Fibroblast of the conjunctiva (primary cell): ENCODE measurements at places on chromosomes 2 and 18.

DNA sequence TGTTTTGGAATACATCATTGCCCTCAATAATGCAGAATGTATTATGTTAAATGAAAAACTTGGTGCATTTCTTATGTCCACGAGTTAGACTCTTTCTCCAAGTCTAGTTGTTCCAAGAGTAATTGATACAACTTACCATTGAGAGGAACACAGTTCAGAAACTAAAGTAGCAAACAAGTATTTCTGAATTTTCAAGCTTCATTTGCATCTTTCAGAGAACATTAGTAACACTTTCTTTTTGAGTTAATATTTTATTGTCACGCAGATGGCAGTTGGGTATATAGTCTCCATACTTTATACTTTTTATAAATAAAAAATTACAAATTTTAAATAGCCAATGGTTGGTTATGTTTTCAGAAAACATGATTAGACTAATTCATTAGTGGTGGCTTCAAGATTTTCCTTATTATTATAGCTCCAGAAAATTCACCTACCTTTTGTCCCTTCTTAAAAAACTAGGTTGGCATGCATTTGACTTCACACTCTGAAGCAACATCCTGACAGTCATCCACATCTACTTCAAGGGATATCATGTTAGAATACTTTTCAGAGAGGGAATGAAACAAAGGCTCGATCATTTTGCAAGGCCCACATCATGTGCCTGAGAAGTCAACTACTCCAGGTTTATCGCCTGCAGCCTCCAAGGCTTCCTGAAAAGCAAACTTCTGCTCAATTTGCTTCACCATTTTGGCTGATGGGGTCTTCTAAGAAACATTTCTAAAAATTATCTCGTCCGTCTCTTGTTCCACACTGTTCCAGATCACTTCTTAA, 29.9 kb downstream of the LYPD6B start:
- no peak for DNase-seq

GRCh38 chr2:200408428-200409316, 101.2 kb downstream of the KCTD18 start:
- no peak for DNase-seq

- no peak for DNase-seq
Observed at GRCh38 chr2:170711774-170712652, 3.1 kb upstream of the SP5 start.

DNA sequence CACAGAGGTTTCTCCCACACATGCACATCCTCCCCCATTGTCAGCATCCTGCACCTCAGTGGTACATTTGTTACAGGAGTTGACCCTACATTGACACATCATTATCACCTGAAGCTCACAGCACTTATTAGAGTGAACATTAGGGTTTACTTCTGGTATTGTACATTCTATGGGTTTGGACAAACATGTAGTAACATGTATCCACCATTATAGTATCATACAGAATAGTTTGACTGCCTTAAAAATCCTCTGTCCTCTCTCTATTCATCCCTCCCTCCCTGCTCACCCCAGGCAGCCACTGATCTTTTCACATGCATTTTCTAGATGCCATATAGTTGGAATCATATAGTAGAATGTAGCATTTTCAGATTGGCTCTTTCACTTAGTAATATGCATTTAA, 53.5 kb downstream of the NXPH2 start:
- no peak for DNase-seq

DNA sequence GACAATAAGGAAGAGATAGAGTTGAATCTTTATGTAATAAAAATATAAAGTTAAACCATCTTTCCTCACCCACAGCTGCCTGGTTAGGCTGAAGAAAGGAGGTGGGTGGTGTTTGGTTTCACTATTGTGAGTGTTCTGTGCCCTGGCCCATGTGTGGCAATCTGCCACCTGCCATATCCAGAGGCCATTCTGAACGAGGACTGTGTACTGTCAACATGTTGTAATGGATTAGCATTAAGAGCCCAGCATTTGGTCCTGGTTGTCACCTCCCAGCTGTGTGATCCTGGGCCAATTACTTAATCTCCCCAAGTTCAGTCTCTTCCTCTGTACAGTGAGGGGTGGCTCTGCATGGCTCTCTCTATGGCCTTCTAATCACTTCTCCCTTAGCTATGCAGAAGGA, 118.2 kb upstream of the SEC11C start:
- no peak for DNase-seq

DNA sequence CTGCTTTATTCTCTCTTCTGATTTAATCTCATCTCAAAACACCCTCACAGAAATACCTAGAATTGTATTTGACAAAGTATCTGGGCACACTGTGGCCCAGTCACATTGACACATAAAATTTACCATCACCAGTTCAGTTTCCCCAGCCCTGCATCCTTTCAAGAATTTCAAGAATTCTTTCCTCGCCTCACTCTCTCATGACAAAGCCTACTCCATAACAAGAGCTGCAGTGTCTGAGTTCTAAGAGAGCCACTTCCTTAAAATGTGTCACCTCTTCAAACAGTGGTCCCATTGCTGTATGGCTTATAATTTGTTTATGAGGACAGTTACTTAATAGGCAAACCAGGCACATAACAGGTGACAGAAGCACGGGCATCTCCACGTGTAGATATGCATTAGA, 90.9 kb upstream of the STK39 start:
- no peak for DNase-seq

DNA sequence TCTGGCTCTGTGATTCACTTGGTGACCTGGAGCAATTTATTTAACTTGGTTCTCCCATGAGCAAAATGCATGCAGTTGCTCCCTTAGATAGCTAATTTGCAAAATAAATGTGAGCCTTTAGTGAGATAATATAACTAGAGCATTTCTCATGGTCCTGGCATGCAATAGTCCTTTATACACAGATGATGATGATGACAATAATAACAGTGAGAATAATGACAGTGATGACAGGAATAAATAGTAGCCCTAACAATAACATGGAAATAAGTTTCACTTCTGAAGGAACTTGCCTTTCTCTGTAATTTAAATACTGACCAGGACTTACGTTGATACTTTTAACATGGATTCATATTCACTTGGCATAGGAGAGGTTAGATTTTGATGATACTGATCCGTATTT, 49.2 kb downstream of the LPIN1 start:
- DNase-seq: no peak

GRCh38 chr2:10462178-10463083, 14.3 kb upstream of the ODC1 start:
- no peak for DNase-seq

GRCh38 chr2:207138627-207139297, 27.0 kb downstream of the KLF7 start:
- no peak for DNase-seq

- DNase-seq: no peak
Observed at GRCh38 chr2:132740081-132740720, 70.2 kb upstream of the LYPD1 start.

- DNase-seq: no peak
Observed at GRCh38 chr18:58572680-58573079, 56.2 kb downstream of the ALPK2 start.

- DNase-seq: no peak
Observed at GRCh38 chr2:120204945-120205670, 18.1 kb downstream of the TMEM185B start.

DNA sequence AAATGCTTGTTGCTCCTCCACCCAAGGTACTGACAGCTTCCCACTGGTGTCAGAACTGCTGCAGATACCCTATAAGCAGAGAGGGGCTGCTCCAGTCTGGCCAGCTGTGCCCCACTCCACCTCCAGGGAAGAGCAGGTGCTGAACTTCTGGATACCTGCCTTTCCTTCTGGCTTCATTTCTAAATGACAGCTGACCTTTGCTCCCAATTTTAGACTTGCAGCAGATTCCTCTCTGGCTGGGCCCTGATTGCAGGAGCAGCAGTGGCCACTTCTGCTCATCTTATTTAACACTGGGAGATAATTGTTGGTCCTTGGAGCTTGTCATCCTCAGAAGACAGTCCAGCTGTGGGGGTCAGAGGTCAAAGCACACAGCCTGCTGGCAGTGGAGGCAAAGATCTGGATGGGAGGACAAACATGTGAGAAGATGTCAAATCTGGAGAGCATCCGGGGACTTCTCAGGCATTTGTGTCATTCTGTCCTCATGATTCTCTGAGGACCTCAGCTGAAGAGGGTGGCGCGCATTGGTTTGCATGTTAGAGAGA, 38.9 kb downstream of the SETBP1 start:
- DNase-seq: no peak

DNA sequence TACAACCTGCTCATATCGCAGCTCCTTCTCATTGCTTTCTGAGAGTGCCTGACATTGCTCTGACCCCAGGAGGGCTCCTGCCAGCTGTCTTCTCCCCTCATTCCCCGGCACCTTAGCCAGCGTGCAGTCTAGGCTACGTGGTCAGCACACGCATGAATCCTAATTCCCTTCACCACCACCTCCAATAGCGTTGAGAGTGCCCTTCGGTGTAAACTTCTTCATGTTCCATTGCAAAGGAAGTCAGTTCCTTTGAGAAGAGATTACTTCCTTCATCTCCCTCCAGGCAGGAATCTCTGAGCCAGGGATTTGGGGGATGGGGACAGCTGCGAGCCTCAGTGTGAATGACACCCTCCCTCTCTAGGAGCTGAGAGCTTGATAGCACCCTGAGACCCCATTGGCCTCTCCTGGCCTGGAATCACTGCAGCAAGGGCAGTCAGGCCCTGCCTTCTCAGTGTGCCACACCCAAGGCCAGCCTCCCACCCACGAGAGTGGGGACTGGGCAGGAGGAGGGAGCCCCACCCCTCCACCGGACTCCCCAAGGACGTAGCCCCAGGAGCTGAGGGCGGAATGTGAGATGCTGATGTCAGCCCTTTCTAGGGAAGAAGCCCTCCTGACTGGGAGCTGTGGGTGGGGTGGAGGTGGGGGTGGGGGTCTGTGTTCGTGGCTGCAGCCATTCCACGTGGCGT, 53.4 kb downstream of the SLC66A2 start:
- DNase-seq: no peak

- DNase-seq: no peak
Observed at GRCh38 chr2:219030177-219030940, 11.0 kb downstream of the CFAP65 start.

DNA sequence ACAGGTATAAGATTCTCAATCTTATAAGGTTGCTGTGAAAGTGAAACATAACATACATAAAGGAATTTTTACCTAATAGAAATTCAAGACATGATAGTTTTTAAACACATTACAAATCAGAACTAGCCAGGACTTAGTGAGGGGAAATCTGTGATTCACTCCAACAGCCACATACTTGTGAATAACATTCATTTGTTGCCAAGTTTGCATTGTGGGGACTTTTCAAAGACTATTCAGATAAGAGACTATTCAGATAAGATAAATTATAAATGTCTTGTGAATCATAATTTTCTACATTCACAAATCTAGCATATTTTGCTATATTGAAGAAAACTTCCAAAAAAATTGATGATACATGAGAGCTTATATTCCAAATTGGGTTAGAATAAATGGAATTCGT, 345.3 kb upstream of the CDH20 start:
- DNase-seq: no peak
